Mucosa of gallbladder (tissue), 1 donor: ENCODE measurements at places on chromosomes 11 and 22.

GRCh38 chr22:23750367-23750713 lies 572 bp downstream of the ZNF70 start:
- no peak for DNase-seq

GRCh38 chr11:73140213-73141030 lies 1.7 kb downstream of the FCHSD2 start:
- peak; percentile 25 for DNase-seq

DNA sequence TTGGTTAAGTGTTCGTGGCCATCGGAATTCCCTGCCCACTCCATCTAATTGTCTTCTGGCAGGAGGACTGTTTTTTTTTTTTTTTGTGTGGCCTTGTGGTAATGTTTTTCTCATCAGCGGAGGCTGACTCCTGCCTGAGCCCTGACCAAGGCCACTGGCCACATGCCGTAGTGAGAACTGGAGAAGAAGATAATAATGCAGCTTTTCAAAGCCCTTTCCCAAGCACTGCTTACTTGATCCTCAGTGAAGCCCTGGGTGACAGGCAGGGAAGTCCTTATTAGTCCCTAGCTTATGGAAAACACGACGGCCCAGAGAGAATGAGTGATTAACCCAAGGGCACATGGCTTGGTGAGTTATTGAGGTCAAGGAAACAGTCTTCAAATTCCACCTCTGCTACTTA lies 71.2 kb downstream of the ADM start:
- DNase-seq = no peak

DNA sequence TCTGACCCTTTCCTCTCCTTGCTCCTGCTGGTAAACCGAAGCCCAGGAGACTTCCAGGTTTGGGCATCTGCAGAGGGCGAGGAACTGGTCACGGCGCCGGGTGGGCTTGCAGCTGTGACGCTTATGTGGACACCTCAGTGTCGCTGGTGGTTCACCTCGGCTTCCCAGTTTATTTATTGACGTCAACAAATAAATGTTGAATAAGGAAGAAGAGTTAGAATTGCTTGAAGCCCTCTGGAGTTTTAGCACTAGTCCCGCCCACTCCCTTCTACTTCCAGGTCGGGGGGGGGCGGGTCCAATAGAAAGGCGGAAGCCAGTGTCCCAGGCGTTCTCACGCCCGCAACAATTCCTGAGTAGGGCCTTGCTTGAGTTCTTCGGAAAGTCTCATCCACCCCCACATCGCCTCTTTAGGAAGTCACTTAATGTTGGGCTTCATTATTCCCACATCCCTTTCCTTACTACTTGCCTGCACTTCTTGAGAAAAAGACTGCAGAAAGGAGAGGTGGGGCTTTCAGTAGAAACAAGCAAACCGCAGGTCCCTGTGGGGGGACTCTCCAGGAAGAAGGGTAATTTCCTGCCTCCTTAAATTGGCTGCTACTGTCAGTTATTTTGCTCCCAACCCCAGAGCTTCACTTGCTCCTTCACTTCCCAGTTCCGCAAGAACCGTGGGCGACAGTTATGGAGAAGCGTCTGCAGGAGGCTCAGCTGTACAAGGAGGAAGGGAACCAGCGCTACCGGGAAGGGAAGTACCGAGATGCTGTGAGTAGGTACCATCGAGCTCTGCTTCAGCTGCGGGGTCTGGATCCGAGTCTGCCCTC lies at the start of gene TTC9C:
Gene TTC9C (plus strand): TSS at position 316 of the 818 bp plus-strand sequence. CDS start 363 bp downstream, at position 679.
- peak; percentile 88 for DNase-seq

DNA sequence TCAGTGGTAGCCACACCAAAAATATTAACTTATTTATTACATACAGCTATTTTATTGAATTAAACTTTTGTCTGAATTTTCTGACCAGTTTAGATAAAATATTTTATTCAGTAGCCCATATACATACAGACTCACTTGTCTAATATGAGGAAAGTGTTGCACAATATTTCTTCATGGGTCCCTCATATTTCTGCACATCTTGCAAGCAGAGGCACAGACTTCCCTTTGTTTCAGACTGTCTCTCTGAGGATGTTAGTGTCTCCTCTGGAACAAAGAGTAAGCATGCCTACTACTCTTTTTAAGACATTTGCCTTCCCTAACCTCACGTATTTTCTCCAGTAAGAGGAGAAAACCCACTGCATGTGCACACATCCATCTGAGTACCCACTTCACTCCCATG lies 81.2 kb downstream of the OR5AK2 start:
- DNase-seq = no peak

GRCh38 chr11:12090061-12090591 lies 20.3 kb upstream of the MICAL2 start:
- DNase-seq = no peak

- no peak for DNase-seq
These were observed 14.5 kb downstream of the CTNND1 start for GRCh38 chr11:57776031-57776521.

GRCh38 chr11:18704698-18705097 lies 6.1 kb downstream of the TMEM86A start:
- DNase-seq = no peak

- DNase-seq = no peak
These were observed 664 bp downstream of the DDB2 start for GRCh38 chr11:47215366-47215910.

- no peak for DNase-seq
These were observed 22.2 kb downstream of the NNMT start for GRCh38 chr11:114318361-114318760.

- DNase-seq = no peak
These were observed 98.2 kb downstream of the NAV2 start for GRCh38 chr11:19810852-19811251.

GRCh38 chr11:128610721-128611617 lies 23.6 kb upstream of the ETS1 start:
- peak; percentile 12 for DNase-seq

- DNase-seq = no peak
These were observed 221.2 kb upstream of the B3GAT1 start for GRCh38 chr11:134633276-134633675.

DNA sequence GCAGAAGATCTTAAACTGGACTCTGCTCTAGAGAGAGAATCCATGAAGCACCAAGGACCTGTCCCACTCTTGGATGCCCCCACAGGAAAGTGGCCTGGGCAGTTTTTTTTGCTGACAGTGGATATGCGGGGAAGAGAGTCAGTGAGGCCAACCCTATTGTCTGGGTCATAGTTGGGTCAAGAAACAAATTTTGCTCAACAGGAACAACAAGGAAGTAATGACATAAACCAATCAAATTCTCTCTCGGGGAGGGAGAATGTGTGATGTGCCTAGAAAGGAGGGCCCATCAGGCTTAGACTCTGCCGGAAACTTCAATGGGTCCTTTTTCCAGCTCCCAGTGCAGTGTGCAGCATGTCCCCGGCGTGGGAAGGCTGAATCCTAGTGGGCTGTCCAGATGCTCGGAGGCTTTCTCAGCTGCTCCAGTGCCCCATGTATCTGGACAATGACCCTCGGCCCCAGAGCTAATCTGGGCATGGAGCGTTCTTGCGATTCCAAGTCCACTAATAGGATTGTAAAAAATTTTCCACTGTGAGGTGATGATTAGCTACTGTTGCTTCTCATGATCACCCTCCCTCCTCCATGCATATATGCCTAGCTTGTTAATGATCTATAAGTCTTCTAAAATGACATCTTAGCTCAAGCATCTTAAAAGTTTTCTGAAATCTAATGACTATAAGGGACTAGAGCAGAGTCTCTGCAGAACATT lies 101.0 kb downstream of the SNX19 start:
- DNase-seq = no peak

- DNase-seq = peak; percentile 34
These were observed 25.6 kb downstream of the ARRB1 start for GRCh38 chr11:75325713-75326438.

DNA sequence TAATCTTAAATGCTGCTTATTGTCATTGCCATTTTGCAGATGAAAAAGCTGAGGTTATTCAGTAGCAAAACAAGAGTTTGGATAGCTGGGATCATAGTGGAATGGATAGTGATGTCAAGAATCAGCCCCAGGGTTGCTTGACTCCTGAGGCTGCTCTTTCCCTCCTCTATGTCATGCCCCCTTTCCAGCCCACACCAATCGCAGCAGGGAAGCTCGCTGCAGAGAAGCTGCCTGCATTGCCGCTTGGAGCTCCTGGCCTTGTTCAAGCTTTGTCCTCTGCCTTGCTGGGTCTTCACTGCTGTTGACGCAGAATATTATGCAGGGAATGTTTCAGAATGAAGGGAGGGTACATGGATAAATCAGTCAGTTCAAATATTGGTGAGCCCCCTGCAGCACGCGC lies 128.8 kb upstream of the RASSF10 start:
- no peak for DNase-seq

GRCh38 chr11:130718120-130718519 lies 198.2 kb downstream of the SNX19 start:
- no peak for DNase-seq

- DNase-seq = no peak
These were observed 533.1 kb downstream of the ETS1 start for GRCh38 chr11:128053981-128054931.

DNA sequence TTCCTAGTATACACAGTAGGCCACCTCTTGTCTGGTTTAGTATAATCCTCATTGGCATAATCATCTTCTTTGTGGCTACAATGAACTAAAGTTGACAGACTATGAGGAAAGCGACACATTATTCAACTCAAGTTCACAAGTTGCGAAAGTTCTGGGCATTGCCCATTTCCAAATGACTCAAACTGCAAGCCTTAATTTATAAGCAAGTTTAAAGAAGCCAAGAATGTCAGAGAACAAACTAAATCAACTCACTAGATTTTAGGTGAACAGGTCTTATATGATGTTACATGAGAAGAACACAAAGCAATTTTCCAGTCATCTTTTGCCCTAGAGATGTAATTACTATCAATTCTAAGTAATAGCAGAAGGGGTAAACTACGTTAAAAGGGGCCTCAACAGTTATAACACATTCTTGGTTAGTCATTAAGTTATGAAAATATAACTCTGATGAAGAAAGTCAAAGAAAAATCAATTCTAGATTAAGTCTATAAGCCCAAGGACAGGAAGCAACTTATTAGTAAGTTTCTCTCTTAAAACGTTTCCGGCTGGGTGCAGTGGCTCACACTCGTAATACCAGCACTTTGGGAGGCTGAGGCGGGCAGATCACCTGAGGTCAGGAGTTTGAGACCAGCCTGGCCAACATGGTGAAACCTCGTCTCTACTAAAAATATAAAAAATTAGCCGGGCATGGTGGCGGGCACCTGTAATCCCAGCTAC lies 21.5 kb downstream of the PICALM start:
- DNase-seq = no peak

GRCh38 chr11:12167061-12168000 lies 56.9 kb downstream of the MICAL2 start:
- DNase-seq = no peak
